Hematopoietic multipotent progenitor cell treated with erythropoietin and hydrocortisone succinate and interleukin-3 and kit ligand, for 4 days (in vitro differentiated cells): ENCODE measurements at places on chromosomes 11 and 22.

- DNase-seq: no peak
These were observed 14.0 kb downstream of the GRIK4 start for GRCh38 chr11:120525261-120526171.

DNA sequence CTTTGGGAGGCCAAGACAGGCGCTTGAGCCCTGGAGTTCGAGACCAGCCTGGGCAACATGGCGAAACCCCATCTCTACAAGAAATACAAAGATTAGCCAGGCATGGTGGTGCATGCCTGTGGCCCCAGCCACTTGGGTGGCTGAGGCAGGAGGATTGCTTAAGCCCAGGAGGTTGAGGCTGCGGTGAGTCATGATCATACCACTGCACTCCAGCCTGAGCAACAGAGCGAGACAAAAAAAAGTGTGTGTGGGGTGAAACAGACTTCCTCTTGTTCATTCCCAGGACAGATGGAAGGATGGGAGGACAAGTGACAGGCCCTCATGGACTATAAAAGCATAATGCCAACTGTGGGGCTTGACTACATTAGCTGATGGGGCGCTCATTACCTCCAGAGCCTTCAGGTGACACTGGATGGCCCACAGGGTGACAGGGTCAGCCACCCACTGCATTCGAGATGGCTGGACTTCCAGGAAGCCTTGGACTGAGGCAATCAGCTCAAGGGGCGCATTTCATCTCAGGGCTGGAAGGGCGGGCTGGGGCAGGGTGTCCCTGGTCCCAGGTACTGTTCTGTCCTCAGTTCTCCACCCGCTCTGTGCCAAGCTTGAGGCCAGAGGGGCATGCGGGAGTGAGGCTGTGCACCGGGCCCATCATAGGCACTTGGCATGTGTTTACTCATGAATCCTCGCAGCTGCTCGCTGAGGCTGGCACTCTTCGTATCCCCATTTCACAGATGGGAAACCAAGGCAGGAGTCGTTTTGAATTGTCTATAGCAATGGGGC lies 12.5 kb downstream of the NPTXR start:
- peak; percentile 15 for DNase-seq

- DNase-seq: peak; percentile 55
These were observed 802 bp downstream of the ATG2A start for GRCh38 chr11:64916040-64916774.

- no peak for DNase-seq
These were observed 51.7 kb upstream of the FBXO3 start for GRCh38 chr11:33825854-33826560.

DNA sequence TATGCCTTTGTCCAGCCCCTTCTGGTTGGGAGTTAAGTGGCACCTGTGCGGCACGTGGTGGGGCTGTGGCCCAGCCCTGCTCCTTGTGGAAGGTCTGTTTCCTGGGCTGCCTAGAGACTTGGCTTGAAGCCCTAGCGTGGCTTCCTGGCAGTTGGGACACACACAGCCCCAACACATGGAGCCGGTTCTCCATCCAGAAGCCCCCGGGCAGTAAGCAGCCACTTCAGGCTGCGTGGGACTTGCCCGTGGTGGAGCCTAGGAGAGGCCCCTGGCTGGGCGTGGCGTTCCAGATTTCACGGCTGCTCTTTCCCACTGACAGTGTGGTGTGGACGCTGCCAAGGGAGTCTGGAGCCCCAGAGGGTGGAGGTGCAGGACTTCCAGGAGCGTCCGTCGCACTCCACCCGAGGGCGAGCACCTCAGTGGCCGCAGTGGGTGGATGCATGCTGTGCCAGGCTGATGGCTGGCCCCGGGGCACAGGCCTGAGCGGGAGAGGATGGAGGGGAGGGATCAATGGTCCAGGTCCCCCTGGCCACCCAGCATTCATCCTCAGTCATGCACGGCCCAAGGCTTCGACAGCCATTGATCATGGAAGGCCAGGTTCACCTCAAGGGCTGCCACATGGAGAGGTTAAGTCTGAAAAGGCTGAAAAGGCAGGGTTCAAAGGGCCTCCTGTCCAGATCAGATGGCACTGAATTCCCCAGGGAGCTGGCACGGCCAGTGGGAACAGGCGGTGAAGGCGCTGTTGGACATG lies 9.3 kb downstream of the CCND1 start:
- no peak for DNase-seq

DNA sequence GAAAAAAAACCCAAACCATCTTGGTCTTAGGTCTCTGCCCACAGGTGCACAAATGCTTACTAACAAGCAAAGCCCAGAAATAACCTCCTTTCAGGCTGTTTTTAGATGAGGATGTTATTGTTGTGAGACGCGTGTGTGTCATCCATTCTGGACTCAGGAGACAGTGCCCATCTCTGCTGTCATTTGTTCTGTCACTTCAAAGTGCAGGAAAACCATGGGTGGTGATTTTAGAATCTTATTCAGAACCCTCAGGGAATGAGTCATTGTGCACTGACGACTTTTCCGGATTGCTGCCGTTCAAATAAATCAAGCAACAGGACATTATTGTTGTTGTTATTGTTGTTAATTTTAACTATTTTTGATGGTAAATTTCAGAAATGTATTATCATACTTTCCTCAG lies 110.3 kb downstream of the LRRC32 start:
- DNase-seq: no peak
